Testis (tissue), 5 donors: ENCODE measurements at places on chromosomes 11 and 22. TPM values are rescaled to one million over a fixed set of nuclear protein-coding genes. Genes with fewer than 3 reads are reported as not detected.

SORL1 gene
- 21.8 TPM for total RNA-seq

APOBEC3A gene
- total RNA-seq = 0.50 TPM

RCOR2 gene
- 3.9 TPM for total RNA-seq

FOLR1 gene
- total RNA-seq = not detected

DNA sequence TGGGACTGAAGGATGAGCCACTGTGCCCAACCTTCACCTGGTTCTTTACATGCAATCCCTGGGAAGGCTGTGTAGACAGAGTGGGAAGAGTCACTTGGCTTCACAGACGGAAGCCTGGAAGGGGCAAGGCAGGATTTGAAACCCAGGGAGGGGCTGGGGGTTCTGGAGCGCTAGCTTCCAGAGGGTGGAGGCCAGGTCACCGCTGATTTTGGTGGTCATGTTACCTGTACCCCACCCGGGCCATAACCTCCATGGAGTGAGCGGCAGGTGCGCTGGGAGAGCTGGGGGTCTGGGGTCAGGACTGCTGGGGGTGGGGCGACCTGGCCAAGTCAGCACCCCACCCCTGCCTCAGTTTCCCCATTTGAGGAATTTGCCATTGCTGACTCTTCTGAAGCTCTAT is 38.3 kb downstream of the PDGFB start:
- DNase-seq = no peak

GRCh38 chr11:13335319-13335718 is 57.7 kb downstream of the BMAL1 start:
- DNase-seq = peak; percentile 77

DNA sequence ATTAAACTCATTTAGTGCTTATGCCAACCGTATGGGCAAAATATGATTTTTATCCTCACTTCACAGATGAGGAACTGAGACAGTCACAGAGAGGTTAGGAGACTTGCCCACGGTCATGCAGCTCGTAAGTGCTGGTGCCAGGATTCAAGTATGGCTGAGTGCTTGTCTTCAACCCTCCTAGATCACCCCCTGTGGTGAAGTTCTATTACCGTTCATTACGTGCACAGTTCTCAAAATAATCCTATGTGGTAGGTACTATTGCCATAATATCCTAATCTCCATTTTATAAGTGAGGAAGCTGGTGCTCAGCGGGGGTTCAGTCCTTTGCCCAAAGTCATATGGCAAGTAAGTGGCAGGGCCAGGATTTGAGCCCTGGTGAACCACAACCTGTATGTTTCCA is 1.5 kb downstream of the MIEF1 start:
- no peak for DNase-seq

- DNase-seq = peak; percentile 90
Measured at GRCh38 chr22:37166675-37167066, 17.0 kb upstream of the IL2RB start.

DNA sequence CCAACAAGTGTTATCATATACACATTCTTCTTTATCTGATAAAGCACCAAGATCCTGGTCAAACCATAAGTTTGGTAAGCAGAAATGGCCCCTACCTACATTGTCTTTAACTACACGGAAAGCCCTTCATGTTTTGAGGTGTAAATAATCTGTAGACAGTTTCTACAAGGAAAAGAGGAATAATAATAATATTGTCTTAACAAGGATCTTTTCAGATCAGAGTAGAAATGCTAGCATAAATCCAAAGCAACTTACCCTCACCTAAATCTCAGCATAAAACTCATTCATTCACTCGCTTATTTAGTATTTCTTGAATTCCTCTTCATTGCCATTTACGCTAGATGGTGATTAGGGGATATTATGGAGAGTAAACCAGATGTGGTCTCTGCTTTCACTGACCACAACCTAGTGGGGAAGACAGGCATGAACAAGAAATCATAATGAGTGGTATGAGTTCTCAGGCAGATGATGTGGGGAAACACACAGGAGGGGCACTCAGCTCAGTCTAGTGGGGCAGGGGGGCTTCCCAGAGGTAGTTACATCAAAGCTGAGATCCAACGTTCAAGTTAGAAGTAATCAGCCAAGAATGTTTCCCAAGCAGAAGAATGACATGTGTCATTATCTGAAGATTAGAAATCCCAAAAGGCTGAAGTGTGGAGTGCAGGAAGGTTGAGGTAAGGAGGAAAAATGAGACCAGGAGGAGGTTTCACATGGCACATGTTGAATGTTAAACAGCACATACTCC is 65.4 kb upstream of the ZC3H12C start:
- DNase-seq = no peak

DNA sequence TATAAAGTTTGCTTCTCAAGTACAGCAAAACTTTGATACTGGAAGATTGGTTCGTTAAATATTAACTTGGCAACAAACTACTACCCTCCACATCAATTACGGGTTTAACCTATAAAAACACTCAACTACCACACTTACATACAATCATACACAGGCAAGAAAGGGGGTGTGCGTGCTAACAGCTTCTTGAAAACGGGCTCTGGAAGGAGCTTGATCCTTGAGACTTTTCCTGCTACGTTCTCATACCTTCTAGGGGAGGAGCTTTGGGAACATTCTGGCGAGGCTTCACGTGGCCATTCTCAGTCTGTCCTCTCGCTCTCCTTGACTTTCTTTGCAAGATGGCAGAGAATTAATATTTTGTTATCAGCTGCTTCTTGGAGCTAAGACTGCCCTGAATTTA is 6.8 kb upstream of the ESAM start:
- DNase-seq = no peak

- no peak for DNase-seq
Measured at GRCh38 chr11:129281471-129282415, 89.6 kb upstream of the ARHGAP32 start.

DNA sequence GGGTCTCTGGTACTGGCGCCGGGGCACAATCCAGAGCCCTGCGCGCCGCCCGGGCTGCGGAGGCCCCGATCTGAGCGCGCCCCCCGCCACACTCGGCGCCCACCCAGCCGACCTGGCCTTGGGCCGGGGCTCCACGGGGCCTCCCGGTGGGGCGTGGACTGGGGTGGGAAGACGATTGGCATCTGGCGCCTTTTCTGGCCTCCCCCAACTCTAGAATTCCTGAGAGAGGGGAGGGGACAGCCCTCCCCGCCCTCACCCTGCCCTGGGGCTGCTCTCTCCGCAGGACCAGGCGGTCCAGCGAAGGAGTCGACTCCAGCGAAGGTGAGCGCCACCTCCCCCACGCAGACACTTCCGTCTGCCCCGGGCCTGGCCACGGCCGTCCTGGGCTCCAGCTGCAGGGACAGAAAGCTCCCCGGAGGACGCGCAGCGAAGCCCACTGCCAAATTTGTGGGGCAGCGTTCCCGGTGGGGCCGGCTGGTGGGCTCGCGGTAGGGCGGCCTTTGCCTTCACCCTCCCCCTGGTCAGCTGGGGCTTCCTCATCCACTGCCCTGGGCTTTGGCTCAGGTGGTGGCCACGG is 593 bp downstream of the SSH3 start:
- DNase-seq = no peak

GRCh38 chr22:35567351-35568141 is 26.9 kb downstream of the RASD2 start:
- DNase-seq = no peak

- DNase-seq = no peak
Measured at GRCh38 chr11:8838248-8838647, 72.7 kb upstream of the AKIP1 start.

DNA sequence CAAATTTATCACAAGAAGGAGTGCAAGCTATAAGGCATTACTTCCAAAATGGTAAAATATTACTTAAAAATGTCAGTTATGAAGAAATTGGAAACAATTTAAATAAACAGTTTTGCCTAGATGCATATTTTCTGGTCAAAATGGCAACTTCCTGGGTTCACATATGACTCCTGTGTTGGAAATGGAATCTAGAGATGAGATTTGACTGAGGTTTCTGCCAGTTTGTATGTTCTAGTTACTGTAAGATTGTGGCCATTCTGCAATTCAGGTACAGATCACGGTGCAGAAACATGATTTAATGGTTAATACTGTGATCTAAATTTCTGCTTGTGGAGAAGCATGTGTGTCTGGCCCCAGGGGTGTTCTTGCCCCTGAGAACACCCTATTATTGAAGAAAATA is 3.4 kb upstream of the OR4C6 start:
- DNase-seq = no peak

DNA sequence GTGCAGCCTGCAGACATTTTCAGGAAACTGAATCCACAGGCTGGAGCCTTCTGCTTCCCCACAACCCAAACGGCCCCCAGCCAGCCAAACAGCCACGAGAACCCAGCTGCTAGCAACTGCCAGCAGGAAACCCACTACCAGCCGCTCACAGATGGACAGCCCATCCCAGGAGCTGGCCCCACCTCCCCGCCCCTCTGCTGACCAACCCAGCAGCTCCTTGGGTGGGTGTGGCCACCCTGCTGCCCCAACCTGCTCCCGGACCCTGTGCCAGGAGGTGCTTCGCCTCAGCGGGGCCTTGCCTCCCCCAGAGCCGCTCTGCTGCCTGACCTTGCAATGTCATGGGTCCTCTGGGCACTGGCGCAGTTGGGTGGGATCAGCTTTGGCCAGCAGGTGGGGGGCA is 8.2 kb upstream of the CCDC188 start:
- DNase-seq = no peak

- peak; percentile 37 for DNase-seq
Measured at GRCh38 chr11:74321487-74322188, 10.2 kb upstream of the P4HA3 start.

- DNase-seq = no peak
Measured at GRCh38 chr22:20022978-20023613, 2.2 kb downstream of the TANGO2 start.

- DNase-seq = no peak
Measured at GRCh38 chr11:32920570-32920969, 28.0 kb downstream of the QSER1 start.

- DNase-seq = no peak
Measured at GRCh38 chr11:488992-489391, 18.1 kb downstream of the RNH1 start.

DNA sequence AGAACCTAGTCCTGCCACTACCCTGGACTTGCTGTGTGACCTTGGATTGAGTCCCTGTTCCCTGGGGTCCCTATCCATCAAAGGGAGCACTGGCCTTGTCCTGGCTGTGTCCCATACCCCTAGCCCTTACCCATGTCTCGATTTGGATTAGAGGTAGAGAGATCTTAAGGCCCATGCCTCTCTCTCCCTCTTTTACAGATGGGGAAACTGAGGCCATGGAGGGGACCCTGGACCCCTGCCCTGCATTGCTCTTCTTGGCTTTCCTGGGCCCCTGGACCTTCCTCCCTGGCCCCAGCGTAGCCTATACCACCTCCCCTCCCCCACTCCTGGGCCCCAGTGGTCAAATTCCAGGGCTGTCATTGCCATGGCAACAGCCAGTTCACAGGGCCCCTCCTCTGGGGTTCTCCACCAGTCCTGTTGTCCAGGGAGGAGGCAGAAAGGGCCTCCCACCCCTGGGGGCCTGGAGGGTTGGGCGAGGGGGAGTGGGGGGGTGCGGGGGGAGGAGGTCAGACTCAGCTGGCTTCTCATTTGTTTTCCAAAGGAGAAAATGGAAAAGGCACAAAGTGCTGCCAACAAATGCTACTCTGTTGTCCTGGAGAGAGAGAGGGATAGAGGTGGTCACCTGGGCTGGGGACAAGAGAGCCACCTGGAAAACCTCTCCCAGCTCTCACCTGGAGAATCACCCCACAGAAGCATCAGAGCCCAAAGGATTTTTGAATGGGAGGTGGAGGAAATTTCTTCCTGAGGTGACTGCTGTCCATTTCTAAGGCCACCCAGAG is 23.3 kb downstream of the ARHGEF17 start:
- DNase-seq = no peak

GRCh38 chr22:20432244-20432686 is 5.4 kb downstream of the SCARF2 start:
- DNase-seq = no peak

GRCh38 chr11:364991-365725 is 4.1 kb upstream of the B4GALNT4 start:
- DNase-seq = no peak

DNA sequence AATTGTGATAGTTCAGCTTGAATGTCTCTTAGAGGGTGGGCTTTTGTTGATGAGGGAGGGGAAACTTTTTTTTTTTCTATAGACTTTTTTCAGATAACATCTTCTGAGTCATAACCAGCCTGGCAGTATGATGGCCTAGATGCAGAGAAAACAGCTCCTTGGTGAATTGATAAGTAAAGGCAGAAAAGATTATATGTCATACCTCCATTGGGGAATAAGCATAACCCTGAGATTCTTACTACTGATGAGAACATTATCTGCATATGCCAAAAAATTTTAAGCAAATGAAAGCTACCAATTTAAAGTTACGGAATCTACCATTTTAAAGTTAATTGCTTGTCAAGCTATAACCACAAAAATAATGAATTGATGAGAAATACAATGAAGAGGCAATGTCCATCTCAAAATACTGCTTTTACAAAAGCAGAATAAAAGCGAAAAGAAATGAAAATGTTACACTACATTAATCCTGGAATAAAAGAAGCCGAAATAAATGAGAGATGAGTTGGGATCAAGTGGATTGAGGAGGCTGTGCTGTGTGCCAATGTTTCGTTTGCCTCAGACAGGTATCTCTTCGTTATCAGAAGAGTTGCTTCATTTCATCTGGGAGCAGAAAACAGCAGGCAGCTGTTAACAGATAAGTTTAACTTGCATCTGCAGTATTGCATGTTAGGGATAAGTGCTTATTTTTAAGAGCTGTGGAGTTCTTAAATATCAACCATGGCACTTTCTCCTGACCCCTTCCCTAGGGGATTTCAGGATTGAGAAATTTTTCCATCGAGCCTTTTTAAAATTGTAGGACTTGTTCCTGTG is 3.9 kb downstream of the MALAT1 start:
- no peak for DNase-seq

GRCh38 chr11:16352707-16353106 is 3.6 kb downstream of the SOX6 start:
- DNase-seq = no peak

DNA sequence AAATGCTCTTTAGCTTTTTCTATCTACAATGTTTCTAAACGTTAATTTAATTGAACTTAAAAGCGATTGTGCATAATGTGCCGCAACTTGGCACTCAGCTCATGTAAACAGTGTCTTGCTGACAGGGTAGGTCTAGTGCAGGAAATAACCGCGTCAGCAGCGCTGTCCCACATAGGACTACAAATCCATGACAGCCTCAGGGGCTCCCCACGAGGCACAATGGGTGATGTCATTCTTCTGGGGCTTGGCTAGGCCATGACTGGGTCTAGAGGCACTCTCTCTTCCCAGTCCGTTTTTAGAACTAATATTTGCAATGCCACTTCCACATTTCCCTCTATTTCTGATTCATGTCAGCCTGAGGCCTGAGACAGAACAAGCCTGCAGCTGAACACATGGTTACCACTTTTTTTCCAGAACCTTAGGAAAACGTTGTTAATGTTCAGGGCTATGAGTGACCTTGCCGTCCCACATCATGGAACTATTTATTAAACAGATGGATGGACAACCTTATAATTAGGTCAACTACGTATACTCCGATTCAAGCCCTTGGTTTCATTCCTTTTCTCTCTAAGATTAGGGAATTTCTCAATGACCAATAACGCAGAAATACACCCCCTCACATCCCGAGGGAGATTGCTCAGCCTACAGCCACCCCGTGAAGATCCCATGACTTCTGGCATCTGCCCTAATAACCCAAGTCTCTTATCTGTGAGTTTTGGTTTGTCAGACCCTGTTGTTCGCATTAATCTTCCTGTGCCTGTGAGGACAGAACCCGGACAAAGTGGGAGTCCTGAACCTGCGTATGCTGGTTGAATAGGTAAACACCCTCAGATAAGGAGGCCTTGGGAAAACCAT is 19.4 kb upstream of the SNX32 start:
- no peak for DNase-seq
